A673 (cell line): ENCODE measurements at places on chromosomes 7 and 10. TPM values are rescaled to one million over a fixed set of nuclear protein-coding genes. Genes with fewer than 3 reads are reported as not detected.

The MINPP1 gene
- 13.5 and 15.2 TPM in 2 replicates for total RNA-seq

The ASCC1 gene
- 40.2 and 43.1 TPM in 2 replicates for total RNA-seq

- H3K27ac ChIP-seq = no peak overlapping the region
- H3K4me3 ChIP-seq = no peak overlapping the region
- DNase-seq = no peak
- no peaks in the 10 kb centered on the region for H3K27me3 ChIP-seq
- no peaks in the 10 kb centered on the region for H3K36me3 ChIP-seq
Observed at GRCh38 chr7:134710511-134710853, 63.8 kb downstream of the BPGM start.

DNA sequence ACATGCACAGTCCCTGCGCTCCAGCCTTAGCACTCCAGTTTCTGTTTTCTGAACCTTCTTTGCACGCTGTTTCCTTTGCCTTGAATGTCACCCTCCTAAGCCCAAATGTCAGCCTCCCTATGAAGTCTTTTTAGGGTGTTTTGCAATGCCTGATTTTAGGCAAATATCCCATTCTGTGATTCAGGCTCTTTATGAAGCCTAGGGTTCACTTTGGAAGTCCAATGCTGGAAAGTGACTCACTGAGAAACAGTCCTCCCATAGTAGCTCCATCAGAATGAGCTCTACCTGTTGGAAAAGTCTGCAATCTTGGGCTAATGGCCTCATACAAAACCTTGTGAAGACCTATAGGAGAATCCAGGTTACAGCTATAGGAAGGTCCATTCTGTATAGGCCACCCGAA lies 5.3 kb downstream of the LAMB4 start:
- no peak for DNase-seq
- H3K27me3 ChIP-seq = no peaks in the 10 kb centered on the region
- no peak overlapping the region for H3K27ac ChIP-seq
- no peaks in the 10 kb centered on the region for H3K36me3 ChIP-seq
- no peaks in the 10 kb centered on the region for H3K4me1 ChIP-seq

DNA sequence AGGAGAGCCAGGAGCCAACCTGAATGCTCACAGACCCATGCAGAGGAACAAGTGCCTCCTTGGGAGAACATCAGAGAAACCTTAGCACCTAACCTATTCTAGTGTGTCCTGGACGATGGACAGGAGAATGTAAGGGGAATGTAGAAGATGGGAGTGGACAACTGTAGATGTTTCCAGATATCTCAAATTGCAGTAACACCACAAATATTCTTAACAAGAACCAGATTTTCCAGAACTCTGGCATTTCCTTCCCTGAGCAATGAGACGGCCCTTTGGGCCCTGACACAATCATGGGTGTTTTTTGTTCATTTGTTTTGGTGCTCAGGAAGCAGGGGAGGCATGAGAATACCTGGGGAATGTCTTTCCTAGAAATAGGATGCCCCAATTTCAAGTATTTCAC lies 196.1 kb upstream of the PRSS1 start:
- no peaks in the 10 kb centered on the region for H3K4me1 ChIP-seq
- H3K4me3 ChIP-seq = no peak overlapping the region
- no peaks in the 10 kb centered on the region for H3K36me3 ChIP-seq
- H3K27me3 ChIP-seq = peaks cover 3% of the 10 kb centered on the region
- H3K27ac ChIP-seq = no peak overlapping the region
